Activated naive CD8-positive, alpha-beta T cell treated with anti-CD3 and anti-CD28 coated beads, Interleukin-2, amount 50 U/mL, for 24 hours (primary cell): ENCODE measurements at places on chromosomes 6 and 20.

DNA sequence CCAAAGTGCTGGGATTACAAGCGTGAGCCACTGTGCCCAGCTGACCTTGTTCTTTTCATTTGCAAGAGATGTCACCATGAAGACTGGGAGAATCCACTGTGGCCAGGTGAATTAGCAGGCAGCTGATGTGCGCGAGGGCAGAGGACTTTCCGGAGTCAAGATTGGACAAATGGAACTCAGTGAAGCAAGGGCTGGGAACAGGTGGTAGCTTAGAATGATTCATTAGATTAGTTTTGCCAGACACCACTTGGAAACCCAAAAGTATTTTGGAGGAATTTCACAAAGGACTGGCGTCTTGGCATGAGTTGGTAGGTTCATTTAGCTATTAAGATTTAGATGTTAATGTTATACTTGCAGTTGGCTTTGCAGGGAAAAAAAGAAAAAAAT lies 4.7 kb upstream of the AKAP7 start:
- DNase-seq, result no peak

DNA sequence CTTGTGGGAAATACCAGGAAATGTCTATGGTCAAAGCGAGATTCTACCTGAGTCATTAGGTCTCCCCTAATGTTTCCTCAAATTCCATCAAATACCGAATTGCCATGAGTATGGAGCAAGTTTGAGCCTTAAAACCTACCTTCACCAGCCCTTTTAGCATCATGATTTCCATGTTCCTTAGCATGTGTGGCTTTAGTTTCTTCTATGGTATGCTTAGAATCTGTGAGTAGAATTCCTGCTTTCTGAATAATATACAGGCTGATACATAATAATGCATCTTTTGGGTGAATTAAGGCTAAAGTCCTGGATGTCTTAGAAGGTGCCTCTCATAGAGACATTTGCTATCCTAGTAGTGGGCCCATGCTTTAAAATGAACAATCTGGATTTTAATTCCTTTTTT lies 32.0 kb downstream of the TSPYL4 start:
- DNase-seq, result no peak

GRCh38 chr6:120871416-120872261 lies 462.6 kb downstream of the TBC1D32 start:
- no peak for DNase-seq

DNA sequence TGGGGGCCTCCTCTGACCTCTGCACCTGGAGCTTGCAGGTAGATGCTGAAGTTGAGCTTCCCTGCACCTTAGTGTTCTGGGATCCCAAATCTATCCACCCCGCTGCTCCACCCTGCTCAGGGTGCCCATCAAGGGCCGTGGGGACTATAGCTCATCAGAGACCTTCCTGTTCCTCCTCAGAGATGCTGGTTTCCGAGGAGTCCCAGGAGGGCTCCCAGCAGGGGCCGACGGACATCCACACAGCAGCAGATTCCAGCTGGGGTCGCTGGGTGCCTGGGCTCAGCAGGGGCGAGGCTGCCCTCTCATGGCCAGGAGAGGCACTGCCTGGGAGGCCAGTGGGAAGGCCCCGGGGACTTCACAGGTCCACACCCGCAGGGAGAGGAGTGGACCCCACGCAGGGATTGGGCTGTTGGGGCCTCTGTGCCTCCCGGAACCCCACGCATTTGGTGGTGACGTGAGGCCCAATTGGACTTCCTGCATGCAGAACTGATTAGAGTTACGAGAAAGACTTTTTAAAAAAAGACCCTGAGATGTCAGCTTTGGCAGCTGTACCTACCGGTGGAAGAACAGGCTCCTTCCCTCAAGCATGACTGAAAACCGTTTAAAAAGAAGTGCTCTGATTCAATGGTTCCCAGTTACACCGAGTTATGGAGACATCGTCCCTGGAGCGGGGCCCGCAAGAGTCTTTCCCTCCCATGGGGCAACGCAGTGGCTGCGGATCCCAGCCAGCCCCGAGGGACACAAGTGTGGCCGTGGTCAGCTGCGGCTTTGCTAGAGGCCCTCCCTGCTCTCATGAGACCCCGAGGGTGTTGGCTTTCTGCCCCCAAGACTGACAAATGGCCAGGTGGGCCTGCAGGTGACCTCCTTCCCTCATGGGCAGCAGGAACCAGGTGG lies 25.3 kb upstream of the SLCO4A1 start:
- peak; percentile 85 for DNase-seq

- DNase-seq, result no peak
Observed at GRCh38 chr6:108609276-108609769, 48.6 kb downstream of the FOXO3 start.

DNA sequence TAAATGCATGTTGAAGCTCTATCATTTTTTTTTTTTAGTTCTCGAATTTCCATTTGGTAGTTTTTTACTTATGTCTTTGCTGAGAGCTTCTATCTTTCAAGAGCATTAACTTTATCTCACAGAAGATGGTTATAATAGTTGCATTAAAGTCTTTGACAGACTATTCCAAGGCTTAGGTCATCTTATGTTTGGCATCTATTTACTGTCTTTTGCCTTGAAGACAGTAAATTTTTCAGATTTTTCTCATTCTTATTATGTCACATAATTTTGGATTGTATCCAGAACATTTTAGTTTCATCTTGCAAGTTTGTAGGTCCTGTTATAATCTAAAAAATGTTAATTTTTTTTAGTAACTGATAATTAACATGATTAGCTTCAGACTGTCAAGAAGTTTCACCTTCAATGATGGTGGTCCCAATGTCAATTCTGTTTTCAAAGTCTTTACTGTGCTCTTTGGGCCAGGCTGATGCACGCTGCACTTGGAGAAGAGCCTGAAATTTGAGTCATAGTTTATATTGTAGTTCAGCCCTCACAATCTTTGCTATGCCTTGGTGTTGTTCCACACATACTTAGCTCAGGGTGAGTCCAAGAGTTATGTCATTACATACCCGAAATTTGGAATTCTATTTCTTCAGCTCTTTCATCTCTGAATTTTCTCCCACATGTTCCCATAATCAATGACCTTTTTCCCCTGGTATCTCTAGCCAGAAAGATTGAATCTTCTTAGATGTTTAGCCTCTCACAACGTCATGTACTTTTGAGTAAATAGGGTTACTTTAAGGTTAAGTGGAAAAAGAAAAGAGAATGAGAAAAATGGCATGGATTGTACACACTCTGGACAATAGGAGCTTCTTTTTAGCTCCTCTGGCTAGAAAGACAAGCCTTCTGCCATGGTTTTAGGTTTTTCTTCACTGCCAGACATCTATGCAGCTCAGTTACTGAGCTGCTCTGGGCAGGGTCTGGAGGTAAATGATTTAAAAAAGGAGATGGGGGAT lies 110.3 kb upstream of the BTBD3 start:
- no peak for DNase-seq

DNA sequence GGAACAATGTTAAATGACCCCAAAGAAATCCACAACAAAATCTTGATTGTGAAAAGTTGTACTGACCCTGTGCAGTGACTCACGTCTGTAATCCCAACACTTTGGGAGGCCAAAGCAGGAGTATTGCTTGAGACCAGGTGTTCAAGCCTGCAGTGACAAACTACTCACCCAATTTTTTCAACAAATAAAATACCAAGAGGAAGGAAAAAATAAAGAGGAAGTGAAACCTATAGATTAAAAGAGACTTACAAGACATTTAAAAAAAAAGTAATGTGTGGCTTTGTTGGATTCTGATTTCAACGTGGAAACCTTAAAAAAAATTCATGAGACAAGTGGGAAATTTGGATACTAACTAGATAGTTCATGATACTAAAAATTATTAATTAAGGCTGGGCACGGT lies 31.9 kb downstream of the GINS1 start:
- no peak for DNase-seq

DNA sequence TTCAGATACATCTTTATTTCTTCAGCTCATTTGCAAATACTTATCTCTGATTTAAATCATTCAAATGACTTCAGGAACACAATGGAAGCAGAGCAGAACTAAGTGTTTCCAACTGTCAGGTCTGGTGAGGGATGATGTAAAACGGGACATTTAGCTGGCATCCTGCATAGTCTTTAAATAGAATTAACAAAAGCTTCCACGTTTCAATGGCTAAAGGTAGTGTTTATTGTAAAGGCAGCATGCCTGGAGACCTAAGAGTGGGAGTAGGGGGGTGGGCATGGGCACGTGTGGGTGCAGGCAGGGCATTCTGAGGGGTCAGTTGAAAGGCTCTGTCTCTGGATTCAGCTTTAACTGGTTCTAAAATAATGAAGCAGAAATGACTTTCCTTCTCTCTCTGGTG lies 174.9 kb downstream of the PLCB1 start:
- DNase-seq, result no peak

DNA sequence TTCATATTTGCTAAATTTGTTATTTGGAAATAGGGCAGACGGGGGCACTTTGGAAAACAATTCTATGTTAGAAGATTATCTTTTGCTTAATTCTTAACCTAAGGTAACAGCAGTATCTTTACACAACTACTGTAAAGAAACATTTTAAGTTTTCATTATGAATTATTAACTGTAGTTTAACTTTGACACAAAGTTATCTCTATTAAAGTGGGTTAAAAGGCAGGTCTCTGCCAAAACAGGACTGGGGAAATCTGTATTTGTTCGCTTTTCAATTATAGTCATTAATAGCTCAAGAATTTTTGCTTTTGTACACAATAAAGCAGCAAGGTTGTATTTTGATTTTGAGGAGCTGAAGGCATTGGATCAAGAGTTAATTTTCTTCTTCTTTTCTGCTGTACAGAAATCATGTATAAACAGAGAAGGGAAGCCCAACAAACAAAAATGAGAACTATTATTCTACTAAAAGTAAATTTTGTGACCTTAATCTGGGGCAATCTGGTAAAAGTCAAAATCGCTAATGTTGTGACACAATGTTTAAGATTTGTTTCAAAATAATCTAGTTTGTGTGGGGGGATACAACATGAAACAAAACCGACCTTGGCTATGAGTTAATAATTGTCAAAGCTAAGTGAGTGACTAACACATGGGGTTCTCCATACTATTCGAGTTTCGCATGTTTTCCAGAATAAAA lies 2.9 kb downstream of the STAU1 start:
- DNase-seq, result no peak

- no peak for DNase-seq
Observed at GRCh38 chr6:140567466-140567865, 1193.0 kb upstream of the CITED2 start.

DNA sequence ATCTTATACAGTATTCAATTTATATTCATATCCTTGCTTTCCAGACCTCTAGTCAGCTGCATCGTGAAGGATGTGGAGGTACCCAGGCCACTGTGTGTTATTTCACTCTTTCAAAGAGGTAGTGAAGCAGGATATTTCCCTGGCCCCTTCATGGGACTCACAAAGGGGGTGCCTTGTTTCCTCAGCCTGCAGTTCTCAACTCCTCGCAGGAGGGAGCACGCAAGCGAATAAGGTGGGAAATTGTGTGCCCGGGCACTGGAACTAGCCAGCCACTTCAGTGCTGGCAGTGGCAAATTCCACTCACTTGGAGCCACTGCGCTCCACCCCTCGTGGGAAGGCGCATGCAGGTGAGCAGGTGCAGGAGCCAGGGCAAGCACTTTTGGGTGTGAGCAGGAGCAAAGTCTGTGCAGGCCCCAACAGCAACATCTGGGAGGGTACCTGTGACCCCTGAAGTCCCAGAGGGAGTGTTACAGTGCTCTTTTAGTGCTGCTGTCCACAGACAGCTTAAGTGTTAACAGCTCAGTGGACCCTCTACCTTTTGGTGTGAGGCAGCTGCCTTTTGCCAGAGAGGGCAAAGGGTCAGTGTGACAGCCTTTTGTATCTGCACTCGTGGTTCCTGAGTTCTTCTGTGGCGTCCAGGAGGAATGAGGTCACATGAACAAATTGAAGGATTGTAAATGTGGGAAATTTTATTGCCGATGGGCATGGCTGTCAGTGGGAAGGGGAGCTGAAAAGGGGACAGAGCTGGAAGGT lies 49.4 kb upstream of the FAM135A start:
- DNase-seq, result no peak

DNA sequence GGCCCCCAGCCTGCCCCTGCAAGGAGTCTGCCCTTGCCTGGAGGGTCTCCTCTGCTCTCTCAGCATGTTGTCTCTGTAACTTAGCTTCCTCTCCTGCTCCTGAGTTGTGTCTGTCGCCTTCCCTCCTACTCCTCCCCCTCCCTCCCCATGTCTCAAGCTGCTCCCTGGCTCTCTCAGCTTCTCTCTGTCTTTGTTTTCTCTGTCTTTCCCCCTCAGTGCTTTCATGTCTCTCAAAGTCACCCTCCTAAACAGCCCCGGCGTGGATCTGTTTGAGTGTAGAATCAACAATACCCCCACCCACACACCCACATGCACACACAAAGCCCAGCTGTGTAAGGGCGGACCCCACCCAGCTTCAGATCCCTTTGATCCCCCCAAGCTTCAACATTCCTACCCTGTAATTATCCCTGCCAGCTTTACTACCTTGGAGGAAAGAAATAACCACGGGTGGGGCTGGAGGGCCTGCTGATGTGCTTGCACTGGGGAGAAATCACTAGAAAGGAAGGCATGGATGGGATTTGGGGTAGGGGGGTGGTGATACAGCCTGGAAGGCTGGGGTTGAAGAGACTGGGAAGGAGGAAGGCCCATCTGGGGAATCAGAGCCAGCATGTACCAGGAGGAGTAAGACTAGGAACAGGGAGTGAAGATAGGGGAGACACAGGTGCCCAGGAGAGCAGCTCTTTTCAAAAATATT lies 1.0 kb upstream of the LY6G6D start:
- DNase-seq, result no peak

DNA sequence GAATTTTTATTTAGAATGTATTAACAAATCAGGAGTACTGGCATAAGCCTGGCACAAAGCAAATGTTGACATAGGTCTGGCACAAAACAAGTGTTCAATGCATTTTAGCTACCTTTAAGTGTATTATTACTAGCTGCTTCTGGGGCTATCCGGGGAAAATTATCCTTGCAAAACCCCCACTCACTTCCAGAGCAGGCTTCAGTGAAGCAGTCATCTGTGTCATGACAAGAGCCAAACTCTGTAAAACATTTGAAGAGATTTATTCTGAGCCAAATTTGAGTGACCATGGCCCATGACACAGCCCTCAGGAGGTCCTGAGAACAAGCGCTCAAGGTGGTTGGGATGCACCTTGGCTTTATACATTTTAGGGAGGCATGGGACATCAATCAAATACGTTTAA lies 6.4 kb upstream of the TRIM38 start:
- DNase-seq, result no peak
